NCI-H2227 treated with DMSO at 0.1 percent for 48 hours (cell line): ENCODE measurements at places on chromosomes 13 and 19.

DNA sequence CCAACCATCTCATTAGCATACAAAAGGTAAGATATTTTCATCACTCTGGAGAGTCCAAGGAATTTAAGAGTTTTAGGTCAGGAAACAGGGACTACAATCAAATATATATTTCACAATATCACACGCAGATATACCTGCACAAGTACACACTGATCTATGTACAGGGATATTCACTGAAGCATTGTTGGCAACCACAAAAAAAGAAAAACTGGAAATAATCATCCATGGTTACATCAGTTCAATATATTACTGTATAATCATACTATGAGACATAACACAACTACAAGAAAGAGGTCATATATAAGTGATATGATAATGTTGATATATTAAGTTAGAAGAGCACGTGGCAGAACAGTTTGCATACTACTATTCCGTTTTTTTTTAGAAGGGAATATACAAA, 2.2 kb upstream of the SERP2 start:
- no peak for DNase-seq

- DNase-seq = no peak
These were observed 126.9 kb downstream of the STK24 start for GRCh38 chr13:98450026-98450425.

- no peak for DNase-seq
These were observed 406 bp upstream of the EID2B start for GRCh38 chr19:39533003-39533512.

GRCh38 chr13:104404325-104404724, 1338.1 kb upstream of the SLC10A2 start:
- no peak for DNase-seq

DNA sequence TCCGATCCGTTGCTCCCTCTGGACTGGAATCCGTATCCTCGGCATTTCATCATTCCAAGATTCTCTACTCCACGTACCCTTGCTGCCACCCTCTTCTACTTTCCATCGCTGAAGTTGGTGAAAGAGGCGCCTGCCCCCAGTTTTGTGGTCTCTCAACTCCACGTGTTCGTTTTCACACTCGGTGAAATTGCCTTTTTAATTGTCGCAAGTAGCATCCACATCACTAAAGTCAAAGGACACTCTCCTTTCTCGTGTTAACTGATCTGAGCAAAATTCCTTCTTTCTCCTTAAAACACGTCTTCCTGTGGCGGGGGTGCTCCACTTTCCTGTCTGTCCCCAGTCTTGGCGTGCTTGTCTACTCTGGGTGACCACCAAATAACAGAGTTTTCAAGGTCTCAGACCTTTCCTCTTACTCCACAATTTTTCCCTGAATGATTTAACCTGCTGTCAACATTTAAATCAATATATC, 1.1 kb upstream of the TMTC4 start:
- no peak for DNase-seq

- DNase-seq = no peak
These were observed 8.7 kb upstream of the TNFSF14 start for GRCh38 chr19:6678690-6679109.

DNA sequence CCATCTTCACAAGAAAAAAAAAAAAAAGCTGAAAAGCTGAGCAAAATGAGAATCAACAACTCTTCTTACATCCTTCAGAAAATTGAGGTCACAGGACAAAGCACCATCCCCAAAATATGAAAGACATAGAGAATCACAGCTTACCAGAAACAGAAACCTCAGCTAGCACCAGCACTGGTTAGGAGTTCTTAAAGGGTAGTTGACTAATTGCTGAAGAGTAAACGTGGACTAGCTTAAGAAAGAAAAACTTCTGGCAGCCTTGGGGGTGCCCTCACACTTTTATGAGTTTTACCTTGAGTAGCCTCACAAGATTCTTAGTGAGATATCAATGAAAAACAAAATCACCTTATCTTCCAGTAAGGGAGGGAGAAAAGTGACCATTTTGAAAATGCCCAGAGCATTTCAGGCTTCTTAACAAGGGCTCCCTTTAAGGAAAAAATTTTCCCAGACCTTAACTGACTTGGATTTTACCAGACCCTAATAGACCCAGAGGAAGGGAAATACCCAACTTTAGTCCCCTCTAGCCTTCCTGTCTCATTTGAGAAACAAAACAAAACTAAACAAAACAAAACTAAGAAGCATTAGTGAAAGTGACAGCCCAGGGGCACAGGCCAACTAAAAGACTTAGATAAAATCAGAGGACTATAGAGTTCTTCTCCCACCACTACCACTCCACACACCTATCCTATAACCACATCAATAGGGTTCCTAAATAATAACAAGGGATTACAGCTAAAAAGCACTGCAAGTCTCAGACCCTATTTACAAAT, 888.6 kb downstream of the DIAPH3 start:
- no peak for DNase-seq

DNA sequence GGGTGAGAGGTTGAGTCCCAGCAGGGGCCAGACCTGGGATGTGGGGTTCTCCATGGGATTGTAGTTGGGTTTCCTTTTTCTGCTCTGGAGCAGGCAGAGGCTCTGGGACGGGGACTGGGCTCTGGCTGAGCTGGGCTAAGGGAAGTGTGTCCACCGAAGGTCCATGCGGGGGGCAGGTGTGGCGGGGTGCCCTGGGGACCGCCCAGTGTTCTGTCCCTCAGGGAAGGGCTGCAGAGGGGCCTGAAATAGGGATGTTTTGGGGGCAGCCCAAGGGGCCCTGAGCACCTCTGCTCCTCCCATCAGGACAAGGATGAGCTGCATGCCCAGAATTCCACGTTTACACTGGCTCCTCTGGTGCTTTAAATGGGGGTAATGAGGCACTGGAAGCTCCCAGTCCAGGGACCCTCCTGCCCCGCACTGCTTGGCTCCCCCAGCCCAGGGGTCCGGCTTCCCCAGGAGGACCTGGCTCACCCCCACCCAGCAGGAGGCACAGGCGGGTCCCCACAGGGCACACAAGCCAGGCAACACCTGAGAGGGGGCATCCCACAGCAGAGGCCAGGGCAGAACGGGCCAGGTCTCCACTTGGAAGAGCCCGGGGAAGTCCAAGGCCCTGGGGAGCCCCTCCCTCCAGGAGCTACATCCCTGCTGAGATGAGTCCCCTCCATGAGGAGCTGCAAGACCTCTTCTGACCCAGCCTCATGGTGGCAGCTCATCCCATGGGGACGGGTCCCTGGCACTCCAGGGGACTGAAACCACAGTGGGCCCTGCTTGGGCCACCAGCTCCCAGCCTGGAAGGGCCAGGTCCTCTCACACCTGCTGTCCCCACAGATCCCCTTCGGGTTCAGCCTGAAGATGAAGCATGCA, 14.7 kb upstream of the ZNF14 start:
- DNase-seq = no peak

GRCh38 chr19:45772130-45772840, 3.2 kb upstream of the SIX5 start:
- DNase-seq = no peak

DNA sequence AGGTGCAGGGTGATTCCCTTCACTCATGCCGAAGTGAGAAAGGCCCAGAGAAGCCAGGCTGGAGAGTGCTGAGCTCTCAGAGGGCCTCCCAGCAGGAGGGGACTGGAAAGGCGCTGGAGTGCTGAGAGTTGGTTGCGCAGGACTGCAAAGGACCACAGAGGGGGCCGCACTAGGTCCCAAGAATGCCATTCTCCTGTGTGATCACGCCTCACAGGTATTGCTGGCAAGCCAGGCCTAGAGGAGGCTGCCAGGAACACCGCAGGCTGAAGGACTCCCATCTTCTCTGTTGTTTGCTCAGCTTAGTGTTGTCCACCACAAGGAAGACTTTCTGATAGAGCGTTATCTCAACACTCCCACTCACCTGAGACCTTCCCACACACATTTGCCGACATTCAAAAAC, 165.0 kb downstream of the FGF14 start:
- DNase-seq = no peak

DNA sequence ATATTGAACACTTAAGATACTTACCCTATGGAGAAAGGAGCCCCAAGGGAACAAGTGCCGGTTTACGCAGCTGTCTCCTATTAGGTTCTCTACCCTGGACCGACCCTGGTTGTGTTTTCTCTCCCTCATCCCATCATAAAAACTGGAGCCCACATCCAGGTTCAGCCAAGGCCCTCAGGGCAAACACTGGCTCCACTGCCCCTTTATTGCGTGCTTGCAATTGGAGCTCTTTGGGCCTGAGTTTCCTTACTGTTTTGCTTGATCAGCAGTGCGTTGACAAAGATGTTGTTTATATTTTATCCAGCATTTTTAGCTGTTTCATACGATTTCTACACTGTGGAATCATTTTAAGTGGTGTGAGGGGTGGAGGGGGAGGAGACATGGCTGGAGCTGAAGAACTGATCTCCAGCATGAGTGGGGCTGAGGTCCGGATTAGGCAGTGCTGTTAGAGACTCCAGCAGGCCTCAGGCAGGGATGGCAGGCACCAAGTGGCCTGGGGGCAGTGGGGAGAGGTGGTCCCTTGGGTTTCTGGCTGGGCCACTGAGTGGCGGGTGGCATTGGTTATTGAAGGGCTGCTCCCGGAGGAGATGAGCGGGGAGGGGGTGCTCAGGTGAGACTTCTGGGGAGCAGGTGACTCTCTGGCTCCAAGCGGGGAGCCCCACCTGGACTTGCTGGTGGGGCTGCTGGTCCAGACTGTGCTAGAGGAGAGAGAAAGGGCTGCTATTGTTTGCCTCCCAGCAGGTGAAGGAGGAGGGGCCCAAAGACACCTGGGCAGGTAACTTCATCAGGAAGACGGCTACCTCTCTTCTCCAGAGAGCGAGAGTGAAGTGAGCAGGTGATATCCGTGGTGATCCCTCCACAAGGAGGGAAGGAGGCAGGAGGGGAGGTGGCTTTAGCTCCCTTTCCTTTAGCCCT, 62.4 kb upstream of the RNF113B start:
- DNase-seq = no peak

GRCh38 chr19:31694761-31695160, 345.5 kb upstream of the TSHZ3 start:
- DNase-seq = no peak

- no peak for DNase-seq
These were observed 1405.1 kb downstream of the PCDH9 start for GRCh38 chr13:65825039-65825438.

DNA sequence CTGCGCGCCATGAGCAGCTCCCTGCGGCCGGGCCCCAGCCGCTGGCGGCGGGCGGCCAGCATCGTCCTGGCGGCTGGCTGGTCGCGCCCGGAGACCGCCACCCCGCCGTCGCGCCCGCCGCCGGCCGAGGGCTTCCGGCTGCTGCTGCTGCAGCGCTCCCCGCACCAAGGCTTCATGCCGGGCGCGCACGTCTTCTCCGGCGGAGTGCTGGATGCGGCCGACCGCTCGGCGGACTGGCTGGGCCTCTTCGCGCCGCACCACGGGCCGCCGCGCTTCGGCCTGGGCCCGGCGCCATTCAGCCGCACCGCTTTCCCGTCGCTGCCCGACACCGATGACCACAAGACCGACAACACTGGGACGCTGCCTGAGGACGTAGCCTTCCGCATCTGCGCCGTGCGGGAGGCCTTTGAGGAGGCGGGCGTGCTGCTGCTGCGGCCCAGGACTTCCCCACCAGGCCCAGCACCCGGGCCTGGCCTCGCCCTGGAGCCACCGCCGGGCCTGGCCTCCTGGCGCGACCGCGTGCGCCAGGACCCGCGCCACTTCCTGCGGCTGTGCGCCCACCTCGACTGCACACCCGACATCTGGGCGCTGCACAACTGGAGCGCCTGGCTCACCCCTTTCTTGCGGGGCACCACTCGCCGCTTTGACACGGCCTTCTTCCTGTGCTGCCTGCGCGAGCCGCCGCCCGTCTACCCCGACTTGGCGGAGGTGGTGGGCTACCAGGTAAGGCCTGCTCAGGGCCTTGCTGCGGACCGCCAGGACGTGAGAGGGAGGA, 518 bp downstream of the NUDT19 start:
- DNase-seq = peak; percentile 90

- DNase-seq = no peak
These were observed 6.8 kb upstream of the DNAAF3 start for GRCh38 chr19:55173186-55173713.

DNA sequence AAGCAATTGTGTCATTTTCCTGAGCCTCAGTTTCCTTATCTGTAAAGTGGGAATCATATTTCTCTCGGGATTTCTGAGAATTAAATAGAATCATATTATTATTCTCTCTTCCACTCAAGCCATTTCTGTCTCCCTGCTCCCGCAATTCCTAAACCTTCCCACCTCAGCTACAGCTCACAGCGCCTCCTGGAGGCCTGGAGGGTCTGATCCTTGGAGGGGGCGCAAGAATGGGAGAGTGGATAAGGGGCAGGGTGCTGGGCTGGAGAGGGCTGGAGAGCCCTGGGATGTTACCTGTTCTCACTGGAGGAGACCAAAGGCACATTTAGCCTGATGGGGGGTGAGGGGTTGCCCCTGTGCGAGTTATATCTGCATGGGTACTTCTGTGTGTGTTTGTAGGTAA, 31.1 kb upstream of the CYP2S1 start:
- DNase-seq = no peak

GRCh38 chr19:8342316-8342683, 762 bp downstream of the KANK3 start:
- no peak for DNase-seq

- DNase-seq = no peak
These were observed 371.4 kb downstream of the UQCRFS1 start for GRCh38 chr19:28841531-28841930.

- no peak for DNase-seq
These were observed 699 bp downstream of the PTOV1 start for GRCh38 chr19:49851456-49852259.

- no peak for DNase-seq
These were observed 13.1 kb upstream of the ZNF888 start for GRCh38 chr19:52936151-52936953.

- no peak for DNase-seq
These were observed 36.3 kb upstream of the FLT1 start for GRCh38 chr13:28531077-28531844.

DNA sequence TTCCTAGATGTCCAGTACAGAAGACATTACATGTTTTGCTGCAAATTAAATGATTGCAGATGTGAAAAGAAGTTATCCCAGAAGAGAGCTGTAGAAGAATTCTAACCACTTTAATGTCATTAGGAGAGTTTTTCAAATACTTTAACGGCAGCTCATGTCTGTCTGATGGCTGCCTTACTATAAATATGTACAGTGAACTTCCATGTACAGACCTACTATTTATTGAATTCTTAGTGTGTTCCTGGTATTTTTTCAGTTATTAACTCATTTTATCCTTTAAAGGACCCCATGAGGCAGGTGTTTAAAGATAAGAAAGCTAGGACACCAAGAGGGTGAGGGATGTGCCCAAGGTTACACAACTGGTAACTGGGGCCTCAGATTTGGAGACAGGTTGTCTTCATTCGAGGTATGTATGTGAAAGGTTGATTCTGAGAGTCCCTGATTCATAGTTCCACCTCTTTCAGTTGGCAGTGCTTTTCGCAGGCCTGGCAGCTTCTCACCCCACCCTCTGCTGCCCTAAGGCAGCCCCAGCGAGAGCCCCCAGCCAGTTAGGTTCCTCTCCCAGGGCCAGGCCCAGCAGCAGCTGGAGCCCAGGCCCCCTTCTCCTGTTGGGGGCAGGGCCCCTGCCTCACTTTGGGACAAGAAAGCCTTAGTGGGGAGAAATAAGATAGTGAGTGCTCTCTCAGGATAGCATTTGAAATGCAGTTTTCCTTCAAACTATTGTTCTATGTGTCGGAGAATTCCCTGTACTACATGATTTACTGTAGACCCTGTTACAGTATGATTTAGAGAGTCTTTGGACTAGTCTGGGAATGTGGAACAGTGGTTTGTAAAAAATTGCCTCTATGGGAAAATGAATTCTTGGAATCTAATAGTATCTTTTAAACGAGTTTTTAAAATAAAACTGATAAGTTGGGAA, 67.7 kb upstream of the TEX29 start:
- no peak for DNase-seq

GRCh38 chr19:364496-365287, 20.1 kb upstream of the MIER2 start:
- DNase-seq = no peak
